CD4-positive, CD25-positive, alpha-beta regulatory T cell (primary cell): ENCODE measurements at places on chromosomes 5 and 9.

DNA sequence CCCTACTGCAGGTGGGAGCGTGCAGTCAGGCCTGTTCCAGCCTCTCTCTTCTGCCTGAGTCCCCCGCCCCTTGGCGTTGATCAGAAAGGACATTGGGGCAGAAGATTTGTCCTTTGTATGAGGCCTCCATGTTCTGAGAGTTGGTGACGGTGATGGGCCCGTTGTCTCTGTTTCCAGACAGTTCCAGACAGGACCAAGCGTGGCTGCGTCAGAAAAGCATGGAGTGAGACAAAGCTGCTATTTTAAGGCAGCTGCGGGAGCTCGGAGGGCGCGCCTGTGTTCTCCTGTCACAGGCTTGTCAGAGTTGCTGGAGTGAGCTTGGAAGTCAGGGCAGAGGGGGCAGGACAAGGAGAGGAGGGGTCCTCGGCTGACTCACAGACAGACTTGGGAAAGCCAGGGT, 32.1 kb upstream of the SH3PXD2B start:
- H3K36me3 ChIP-seq, result no peaks in the 10 kb centered on the region
- H3K4me1 ChIP-seq, result no peaks in the 10 kb centered on the region

GRCh38 chr9:107751567-107752210, 262.1 kb upstream of the KLF4 start:
- no peaks in the 10 kb centered on the region for H3K4me1 ChIP-seq
- no peaks in the 10 kb centered on the region for H3K36me3 ChIP-seq
- no peak for DNase-seq
- H3K27ac ChIP-seq, result no peak overlapping the region
- no peak overlapping the region for H3K4me3 ChIP-seq

DNA sequence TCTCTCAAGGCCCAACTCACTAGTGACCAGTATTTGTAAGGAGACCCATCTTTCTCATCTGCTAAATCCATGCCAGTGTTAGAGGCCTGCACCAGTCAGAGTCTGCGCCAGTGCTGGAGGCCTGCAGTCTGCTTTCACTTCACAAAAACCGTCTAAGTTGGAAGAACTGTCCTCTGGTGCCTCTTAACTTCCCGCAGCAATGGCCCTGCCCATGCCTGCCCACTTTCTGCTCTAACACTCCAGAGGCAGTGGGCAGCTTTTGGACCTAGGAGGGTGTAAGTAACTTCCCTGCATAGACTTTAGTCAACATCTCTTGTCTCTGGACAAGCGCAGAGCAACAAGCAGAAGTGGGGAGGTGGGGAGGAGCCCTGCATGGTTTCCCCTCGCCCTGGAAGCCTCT, 152.9 kb downstream of the AUH start:
- H3K27ac ChIP-seq, result no peak overlapping the region
- H3K4me3 ChIP-seq, result no peak overlapping the region
- DNase-seq, result no peak

- peaks cover 7% of the 10 kb centered on the region for H3K27me3 ChIP-seq
- H3K36me3 ChIP-seq, result no peaks in the 10 kb centered on the region
- no peak for DNase-seq
- no peaks in the 10 kb centered on the region for H3K4me1 ChIP-seq
- H3K4me3 ChIP-seq, result no peak overlapping the region
These were observed 64.6 kb upstream of the SIMC1 start for GRCh38 chr5:176173647-176174046.

DNA sequence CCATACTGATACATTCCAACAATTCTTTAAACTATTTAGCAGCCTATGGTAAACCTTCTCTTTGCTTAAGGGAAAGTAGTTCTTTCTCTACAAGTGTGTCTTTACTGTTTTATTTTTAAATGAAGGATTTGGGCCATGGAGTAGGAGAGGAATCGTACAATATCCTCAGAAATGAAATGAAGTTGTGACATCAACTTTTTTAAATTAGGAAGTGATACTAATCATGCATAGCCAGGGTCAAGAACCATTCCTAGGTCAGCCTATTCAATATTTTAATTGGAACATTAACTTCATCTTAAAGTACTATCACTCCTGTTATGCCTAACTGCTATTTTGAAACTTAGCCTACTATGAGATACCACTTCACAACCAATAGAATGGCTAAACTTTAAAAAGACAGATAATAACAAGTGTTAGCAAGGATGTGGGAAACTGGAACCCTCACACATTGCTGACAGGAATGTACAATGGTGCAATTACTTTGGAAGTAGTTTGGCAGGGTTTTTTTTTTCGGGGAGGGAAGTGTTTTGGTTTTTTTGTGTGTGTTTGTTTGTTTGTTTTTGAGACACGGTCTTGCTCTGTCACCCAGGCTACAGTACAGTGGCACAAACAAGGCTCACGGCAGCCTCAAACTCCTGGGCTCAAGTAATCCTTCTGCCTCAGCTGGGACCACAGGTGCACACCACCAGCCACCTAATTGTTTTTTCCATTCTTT, 10.7 kb downstream of the AGTPBP1 start:
- H3K27me3 ChIP-seq, result no peaks in the 10 kb centered on the region
- H3K4me1 ChIP-seq, result peaks cover 5% of the 10 kb centered on the region
- no peak for DNase-seq

DNA sequence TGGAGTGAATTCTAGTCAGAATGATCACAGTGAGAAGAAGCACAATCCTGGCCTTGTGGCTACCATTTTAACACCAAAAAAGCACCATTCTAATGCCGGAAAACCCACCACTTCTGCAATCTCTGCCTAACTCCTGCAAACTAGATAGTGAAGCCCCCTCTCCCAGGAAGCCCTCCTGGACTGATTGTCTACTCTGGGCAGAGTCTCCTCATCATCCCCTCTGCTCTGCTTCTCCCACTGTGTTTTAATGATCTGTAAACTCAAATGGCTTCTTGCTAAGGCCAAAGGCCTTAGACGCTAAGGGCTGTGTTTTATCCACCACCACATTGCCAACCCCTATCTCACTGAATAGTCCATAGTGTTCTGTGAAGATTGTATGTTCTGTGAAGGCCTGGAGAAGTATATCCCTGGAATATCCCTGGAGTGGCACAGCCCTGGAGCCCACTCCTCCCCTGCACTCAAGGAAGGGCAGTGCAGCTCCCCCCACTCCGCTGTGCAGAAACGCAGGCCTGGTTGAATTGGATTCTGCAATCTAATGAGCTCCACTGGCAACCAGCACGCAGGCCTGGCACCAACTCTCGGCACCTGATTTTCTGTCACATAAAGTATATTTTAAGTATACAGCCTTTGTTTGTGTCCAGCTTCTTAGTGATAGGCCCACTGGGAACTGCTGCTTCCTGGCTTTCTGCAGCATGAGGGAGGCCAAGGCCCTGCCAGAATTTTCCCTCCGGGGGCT, 126.3 kb downstream of the ATPSCKMT start:
- no peak overlapping the region for H3K27ac ChIP-seq
- no peaks in the 10 kb centered on the region for H3K36me3 ChIP-seq
- H3K27me3 ChIP-seq, result no peaks in the 10 kb centered on the region
- DNase-seq, result no peak
- H3K4me1 ChIP-seq, result no peaks in the 10 kb centered on the region

- DNase-seq, result no peak
- H3K4me1 ChIP-seq, result no peaks in the 10 kb centered on the region
- peaks cover 3% of the 10 kb centered on the region for H3K27me3 ChIP-seq
- H3K36me3 ChIP-seq, result no peaks in the 10 kb centered on the region
These were observed 77.1 kb upstream of the FST start for GRCh38 chr5:53403291-53403690.

DNA sequence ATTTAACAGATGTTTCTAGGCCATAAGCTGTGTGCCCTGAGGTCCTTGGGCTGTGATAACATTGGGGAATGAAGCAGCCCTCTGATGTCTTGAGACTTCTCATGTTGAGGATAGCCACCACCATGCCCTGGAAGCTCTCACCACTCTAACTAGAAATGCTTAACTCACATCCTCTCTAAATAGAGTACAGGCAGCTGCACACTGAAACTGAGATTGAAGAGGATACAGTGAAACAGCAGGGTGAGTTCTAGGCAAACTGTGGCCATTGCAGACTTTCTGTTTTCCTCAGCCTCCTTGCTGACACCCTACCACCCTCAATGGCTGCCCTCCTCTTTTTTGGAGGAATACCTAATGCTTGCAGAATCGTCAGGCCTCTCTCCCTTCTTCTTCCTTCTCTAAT, 22.4 kb downstream of the UTP15 start:
- no peak overlapping the region for H3K4me3 ChIP-seq
- H3K27ac ChIP-seq, result no peak overlapping the region
- H3K4me1 ChIP-seq, result no peaks in the 10 kb centered on the region
- H3K27me3 ChIP-seq, result no peaks in the 10 kb centered on the region
- no peak for DNase-seq

GRCh38 chr9:20253635-20254034, 368.7 kb downstream of the MLLT3 start:
- DNase-seq, result no peak
- H3K27me3 ChIP-seq, result no peaks in the 10 kb centered on the region
- H3K4me1 ChIP-seq, result peaks cover 5% of the 10 kb centered on the region
- H3K36me3 ChIP-seq, result no peaks in the 10 kb centered on the region

- no peak overlapping the region for H3K4me3 ChIP-seq
- H3K4me1 ChIP-seq, result no peaks in the 10 kb centered on the region
- peaks cover under 1% of the 10 kb centered on the region for H3K27me3 ChIP-seq
- H3K36me3 ChIP-seq, result no peaks in the 10 kb centered on the region
- H3K27ac ChIP-seq, result no peak overlapping the region
- no peak for DNase-seq
These were observed 31.0 kb upstream of the B4GALT1 start for GRCh38 chr9:33198165-33198564.

- peaks cover 7% of the 10 kb centered on the region for H3K27me3 ChIP-seq
- no peaks in the 10 kb centered on the region for H3K4me1 ChIP-seq
- no peaks in the 10 kb centered on the region for H3K36me3 ChIP-seq
- no peak overlapping the region for H3K4me3 ChIP-seq
- no peak for DNase-seq
These were observed 140.3 kb downstream of the PCSK1 start for GRCh38 chr5:96292582-96293247.

- H3K36me3 ChIP-seq, result peaks cover 18% of the 10 kb centered on the region
- no peak for DNase-seq
- no peak overlapping the region for H3K4me3 ChIP-seq
- no peak overlapping the region for H3K27ac ChIP-seq
- H3K27me3 ChIP-seq, result no peaks in the 10 kb centered on the region
These were observed 50.5 kb downstream of the HACD4 start for GRCh38 chr9:20980832-20981455.

GRCh38 chr9:131986089-131986488, 93.6 kb downstream of the MED27 start:
- no peaks in the 10 kb centered on the region for H3K4me1 ChIP-seq
- no peak overlapping the region for H3K4me3 ChIP-seq
- H3K27ac ChIP-seq, result no peak overlapping the region
- H3K27me3 ChIP-seq, result no peaks in the 10 kb centered on the region

GRCh38 chr9:10255758-10256157, 357.0 kb downstream of the PTPRD start:
- H3K36me3 ChIP-seq, result no peaks in the 10 kb centered on the region
- H3K27me3 ChIP-seq, result no peaks in the 10 kb centered on the region
- H3K27ac ChIP-seq, result no peak overlapping the region

DNA sequence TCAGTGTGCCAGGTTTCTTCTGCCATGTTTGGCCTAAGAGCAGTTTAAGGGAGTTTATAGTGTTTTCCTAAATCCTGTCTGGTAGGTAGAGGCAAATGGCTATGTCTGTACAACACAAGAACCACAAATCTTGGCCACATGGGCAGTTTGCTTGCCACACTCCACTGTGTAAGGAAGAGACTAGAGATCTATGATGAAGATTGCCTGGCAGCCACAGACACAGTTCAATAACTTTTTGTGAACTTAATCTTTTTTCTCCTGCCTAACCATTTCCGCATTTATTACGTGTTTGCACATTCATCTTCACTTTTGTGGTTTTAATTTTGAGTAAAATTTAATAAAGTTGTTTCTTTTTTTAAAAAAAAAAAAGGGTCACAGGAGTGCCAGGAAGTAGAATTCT, 5.8 kb downstream of the MFAP3 start:
- H3K27ac ChIP-seq, result no peak overlapping the region
- H3K36me3 ChIP-seq, result peaks cover 12% of the 10 kb centered on the region
- DNase-seq, result peak; percentile 15
- peaks cover 25% of the 10 kb centered on the region for H3K4me1 ChIP-seq
- H3K4me3 ChIP-seq, result no peak overlapping the region
- H3K27me3 ChIP-seq, result no peaks in the 10 kb centered on the region

DNA sequence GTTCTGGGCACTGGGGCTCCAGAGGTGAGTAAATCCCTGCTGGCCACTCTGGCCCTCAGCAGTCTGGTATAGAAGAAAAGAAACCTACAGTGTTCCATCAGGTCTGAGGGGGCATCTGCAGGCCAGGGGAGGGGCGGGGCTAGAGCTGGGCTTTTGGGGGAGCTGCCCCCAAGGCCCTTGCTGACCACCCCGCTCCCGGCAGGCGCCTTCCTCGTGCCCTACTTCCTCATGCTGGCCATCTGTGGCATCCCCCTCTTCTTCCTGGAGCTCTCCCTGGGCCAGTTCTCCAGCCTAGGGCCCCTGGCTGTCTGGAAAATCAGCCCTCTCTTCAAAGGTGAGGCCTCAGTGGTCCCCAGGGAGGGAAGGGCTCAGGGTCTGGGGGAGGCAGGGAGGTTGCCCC, 6.7 kb downstream of the SLC6A7 start:
- no peak for DNase-seq
- H3K4me3 ChIP-seq, result no peak overlapping the region
- no peaks in the 10 kb centered on the region for H3K4me1 ChIP-seq
- no peak overlapping the region for H3K27ac ChIP-seq
- no peaks in the 10 kb centered on the region for H3K27me3 ChIP-seq

DNA sequence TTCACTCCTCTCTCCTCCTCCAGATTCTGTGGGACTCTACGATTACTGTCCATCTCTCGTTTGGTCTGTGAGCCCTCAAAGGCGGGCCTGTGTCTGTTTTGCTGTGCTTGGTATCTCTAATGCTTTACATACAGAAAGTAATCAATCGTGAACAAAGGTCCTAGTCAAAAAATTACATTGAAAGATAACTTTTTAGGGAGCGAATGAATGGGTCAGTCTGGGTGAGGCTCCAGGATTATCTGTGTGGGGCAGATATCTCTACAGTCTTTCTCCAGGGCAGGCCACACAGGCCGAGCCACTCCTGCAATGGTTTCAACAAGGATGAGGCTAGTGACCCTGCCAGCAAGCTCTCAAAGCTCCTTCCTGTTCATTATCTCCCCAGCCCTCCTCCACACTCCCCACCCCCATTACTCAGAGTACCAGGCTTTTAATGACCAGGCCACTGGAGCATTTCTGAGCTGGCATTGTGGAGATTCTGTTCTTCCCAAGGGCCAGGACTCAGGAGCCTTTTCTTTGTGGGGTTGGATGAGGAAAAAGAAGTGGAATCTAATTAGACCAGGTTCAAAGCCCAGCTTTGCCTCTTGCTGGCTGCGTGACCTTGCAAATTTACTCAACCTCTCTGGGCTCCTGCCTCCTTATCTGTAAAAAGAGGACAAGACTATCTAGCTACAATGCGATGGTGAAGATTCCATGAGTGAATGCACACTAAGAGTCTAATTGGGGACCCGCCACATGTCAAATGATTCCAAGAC, 10.2 kb downstream of the CORO2A start:
- H3K27me3 ChIP-seq, result no peaks in the 10 kb centered on the region
- peaks cover 18% of the 10 kb centered on the region for H3K4me1 ChIP-seq
- no peak overlapping the region for H3K27ac ChIP-seq
- DNase-seq, result no peak

GRCh38 chr9:27799326-27799725, 226.0 kb upstream of the C9orf72 start:
- H3K4me3 ChIP-seq, result no peak overlapping the region
- no peak overlapping the region for H3K27ac ChIP-seq
- no peaks in the 10 kb centered on the region for H3K36me3 ChIP-seq
- DNase-seq, result no peak
- H3K4me1 ChIP-seq, result no peaks in the 10 kb centered on the region
- no peaks in the 10 kb centered on the region for H3K27me3 ChIP-seq

- no peak overlapping the region for H3K4me3 ChIP-seq
- DNase-seq, result no peak
- H3K36me3 ChIP-seq, result no peaks in the 10 kb centered on the region
- H3K27me3 ChIP-seq, result no peaks in the 10 kb centered on the region
- no peaks in the 10 kb centered on the region for H3K4me1 ChIP-seq
- no peak overlapping the region for H3K27ac ChIP-seq
These were observed 129.4 kb upstream of the OR13F1 start for GRCh38 chr9:104374711-104375110.
